IMR-90 (cell line): ENCODE measurements at places on chromosomes 11 and 22. TPM values are rescaled to one million over a fixed set of nuclear protein-coding genes. Genes with fewer than 3 reads are reported as not detected.

DNA sequence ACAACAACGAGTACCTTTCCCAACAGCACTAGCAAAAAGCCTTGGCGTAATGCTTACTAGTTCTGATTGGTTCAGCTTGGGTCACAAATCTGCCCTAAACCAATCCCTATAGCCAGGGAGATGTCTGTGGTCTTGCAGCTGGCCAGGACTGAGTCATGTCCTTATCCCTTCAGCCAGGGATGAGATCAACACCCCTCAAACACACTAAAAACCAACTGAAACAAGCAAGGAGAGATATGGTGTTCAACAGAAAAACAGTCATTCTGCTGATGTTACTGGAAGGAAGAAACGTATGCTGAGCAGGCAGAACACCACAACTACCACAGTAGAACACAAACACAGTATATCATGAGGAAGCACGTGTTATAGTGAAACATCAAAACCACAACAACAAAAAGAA is 375.6 kb downstream of the LARGE1 start:
- DNase-seq = peak; percentile 72

- no peak for DNase-seq
These were observed 470.1 kb upstream of the B3GAT1 start for GRCh38 chr11:134882141-134882540.

- no peak for DNase-seq
These were observed 22.8 kb downstream of the GRAP2 start for GRCh38 chr22:39923696-39924095.

The RFPL3 gene
- not detected in 2 replicates for total RNA-seq

DNA sequence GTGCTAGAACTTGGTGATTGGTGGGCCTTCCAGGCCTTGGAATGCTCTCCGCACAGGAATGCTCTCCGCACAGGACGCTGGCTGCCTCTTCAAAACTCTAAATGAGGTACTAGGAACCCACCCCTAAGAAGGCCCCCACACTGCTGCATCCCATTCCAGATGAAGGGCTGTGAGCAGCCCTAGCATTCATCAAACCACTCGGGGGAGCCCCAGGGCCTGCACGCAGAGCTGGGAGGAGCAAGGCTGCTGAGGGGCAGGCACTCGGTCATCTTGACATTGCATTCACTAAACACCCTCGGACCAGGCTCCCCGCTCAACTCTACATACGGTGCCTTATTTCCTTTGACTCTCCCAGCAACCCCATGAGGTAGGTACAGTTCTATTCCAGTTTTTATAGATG is 49.2 kb upstream of the EMID1 start:
- DNase-seq = peak; percentile 5

The CASP12 gene
- total RNA-seq = not detected in 2 replicates

DNA sequence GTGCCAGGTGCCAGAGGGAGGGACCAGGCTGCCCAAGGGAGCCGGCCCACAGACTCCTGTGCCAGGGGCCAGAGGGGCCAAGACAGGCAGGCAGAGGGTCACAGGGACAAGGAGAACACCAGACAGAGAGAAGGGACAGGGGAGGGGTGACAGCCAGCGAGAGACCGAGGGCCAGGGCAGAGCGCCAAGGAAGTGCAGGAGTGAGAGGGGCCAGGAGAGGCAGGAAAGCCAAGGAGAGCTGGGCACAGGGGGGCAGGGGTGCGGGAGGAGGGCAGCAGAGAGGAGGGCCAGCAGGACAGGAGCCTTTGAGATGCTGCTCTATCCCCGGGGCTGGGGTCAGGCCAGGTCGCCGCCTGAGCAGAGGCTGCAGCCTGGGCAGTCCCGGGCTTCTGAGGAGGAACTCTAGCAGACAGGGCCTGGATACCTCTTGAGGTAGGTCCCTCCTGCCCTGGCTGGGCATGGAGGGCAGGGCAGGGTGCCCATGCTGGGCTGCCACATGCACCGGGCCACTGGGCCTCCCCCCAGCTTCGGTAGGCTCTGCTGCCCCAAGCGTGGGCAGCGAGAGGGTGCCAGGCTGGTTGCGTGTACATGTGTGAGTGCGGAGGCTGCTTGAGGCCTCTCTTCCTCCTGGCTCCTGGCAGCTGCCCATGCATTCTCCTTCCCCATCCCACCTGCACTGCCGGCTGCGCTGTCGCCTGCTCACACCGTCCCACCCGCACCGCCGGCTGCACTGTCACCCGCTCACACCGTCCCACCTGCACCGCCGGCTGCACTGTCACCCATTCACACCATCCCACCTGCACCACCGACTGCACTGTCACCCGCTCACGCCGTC is 12.2 kb downstream of the LSP1 start:
- DNase-seq = no peak

- peak; percentile 67 for DNase-seq
These were observed 8.4 kb upstream of the IRAG1 start for GRCh38 chr11:10701982-10702381.
